ENCODE measurements at places on chromosomes 12 and 14.

DNA sequence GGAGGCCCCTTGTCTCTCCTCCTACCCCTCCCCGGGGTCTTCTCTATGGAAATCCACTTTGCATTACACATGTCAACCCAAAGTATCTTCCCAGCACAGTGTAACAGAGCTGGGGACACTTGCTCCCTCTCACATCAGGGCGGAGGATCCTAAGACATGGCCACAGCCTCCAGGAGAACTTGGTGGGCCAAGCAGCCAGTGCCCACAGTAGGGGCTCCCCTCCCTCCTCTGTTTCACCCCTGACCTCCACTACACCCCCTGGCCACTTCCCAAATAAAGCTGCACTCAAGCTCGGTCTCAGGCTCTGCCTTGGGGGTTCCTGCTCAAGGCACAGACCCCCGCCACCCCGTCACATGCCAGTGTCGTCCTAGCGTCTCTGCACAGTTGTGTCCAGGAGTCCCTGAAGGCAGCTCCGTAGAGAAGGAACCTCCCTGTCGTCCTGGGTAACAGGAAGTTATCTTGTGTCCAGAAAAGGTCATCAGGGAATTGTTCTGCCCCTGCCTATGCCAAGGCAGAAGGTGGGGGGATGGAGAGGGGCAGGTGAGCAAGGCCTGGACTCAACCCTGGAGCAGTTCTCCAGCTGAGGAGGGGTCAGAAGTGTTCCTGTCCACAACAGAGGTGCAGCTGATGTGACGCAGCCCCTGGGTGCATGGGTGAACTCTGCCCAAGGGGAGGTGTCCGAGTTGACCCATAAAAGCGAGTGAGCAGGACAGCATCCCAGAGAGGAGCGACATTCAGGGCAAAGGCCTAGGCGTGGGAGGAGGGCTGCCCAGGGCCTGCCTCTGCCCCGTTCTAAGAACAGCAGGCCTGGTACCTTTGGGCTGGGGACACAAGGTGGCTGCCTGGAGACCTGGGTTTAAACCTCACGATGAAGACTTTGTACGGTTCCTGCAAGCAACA is 25.5 kb downstream of the DIO3 start:
- DNase-seq, result no peak

DNA sequence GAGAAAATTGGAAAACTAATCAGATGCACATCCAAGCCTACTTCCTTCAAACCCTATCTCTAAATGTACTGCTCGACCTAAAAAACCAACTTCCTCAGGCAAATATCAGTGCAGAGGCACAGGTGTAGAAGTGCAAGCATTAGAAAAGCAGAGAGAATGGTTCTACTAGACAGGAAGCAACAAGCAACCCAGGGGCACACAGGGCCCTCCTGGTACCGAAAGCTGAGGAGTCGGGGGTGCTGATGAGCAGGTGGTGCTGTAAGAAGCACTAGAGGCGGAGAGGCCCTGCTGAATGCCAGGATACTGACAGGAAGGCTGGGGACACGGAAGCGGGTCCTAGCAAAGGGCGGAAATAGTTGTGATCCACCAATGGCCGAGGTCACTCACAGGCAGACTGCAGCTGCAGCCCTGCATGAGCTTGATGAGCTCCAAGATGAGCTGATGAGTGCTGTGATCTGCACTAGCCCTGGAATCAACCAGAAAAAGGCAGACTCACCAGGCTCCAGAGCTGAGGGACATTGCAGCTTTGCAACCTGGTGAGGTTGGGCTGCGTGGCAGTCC is 85.9 kb downstream of the TTC7B start:
- DNase-seq, result no peak

DNA sequence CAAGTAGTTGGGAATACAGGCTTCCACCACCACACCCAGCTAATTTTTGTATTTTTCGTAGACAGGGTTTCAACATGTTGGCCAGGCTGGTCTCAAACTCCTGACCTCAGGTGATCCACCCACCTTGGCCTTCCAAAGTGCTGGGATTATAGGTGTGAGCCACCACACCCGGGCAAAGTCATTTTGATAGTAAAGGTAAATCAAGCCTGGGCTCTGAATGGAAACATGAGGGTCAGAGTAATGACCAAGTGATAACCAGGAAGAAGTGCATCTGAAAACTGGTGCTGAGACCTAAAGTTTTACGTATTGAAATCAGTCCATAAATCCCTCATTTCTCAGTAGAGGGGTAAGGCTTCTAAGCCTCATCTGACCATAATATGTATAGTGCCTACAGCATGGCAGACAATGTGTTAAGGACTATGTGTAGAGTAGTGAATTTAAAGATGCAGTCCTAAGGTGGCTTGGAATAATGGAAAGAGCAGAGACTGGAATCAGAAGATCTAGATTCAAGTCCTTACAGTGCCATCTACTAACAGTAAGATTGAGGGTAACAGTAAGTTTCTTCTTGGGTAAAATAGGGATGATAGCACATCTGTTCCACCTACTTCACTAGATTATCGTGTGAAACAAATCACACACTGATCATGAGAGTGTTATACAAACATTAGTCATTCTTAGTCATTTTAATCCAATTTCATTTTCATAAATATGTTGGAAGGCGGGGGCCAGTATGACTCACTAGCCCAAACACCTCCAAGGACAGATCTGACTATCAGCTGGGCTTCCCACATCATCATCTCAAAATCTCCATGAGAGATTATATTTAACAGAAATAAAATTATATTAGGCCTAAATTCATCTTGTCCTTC is 11.2 kb downstream of the MAP4K5 start:
- DNase-seq, result no peak

DNA sequence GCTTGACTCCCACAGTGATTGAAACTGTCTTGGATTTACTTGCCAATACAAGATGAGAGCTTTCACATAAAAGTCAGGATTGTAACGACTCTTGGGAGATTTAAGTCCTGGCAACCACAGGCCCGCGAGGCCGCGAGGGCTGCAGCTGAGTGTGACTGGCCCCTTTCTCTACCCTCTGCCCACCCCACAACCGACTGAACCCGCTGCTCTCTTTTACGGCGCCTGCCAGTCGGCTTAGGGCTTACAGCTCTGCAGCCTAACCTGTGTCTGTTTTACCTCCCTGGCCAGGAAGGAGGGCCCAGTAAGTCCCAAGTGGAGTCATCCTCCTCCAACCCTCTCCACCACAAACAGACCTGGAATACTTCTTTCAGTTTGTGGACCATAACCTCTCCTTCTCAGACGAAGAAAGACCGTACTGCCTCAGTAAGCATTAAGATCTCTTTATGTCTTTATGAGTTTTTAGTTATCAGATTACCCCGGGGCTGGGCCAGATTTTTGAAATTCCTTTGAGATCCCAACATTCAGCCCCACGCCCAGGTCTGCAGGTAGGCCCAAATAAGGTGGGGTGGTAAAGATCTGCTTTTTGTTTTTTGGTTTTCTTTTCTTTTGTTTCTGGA is 12.6 kb upstream of the TIGAR start:
- no peak for DNase-seq

DNA sequence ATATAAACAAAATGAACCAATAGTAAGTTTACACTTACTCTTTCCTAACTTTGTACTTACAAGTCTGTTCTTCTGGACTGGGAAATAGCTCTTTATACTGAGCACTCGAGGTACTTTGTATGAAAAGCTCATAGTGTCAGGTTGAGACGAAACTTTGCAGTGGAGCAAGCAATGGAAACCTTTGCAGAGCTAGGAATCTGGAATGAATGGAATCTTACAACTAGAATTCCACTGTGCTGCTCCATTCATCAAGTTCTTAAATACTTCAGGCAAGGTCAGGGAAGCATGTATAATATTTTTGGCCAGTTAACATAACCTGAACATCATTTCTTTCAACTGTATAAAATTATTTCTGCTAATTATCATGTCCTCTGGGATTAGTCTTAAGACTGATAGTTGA is 1327.5 kb upstream of the FLRT2 start:
- no peak for DNase-seq

- no peak for DNase-seq
These were observed 201.6 kb upstream of the KITLG start for GRCh38 chr12:88781909-88782308.

DNA sequence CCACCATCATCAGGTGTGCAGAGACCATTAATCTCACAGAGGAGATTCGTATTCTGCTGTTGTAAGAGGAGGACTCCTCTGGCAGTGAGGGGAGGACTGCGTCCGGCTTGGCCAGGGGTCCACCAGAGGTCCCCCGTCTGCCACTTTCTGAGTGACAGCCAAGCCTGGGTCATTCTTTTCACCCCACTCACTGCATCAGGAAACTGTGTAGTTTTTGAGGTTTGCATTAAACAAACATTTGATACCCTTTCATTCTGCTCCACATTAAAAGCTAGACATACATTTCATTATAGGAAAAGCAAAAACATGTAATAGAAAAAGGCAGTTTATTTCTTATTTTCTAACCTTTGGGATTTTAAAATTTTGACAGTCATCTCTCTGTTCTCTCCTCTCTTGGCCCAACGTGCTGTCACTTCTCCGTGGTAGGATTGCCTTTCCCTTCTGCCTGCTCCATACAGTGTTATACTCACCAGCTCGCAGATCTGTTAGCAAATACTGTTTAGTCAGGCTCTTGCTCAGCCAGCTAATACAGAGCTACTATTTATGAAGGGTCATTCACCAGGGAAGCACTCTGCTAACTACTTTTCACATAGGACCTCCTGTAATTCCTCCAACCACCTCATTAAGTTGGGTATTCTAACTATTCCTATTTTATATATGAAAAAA is 99.3 kb downstream of the PELI2 start:
- DNase-seq, result peak; percentile 34

DNA sequence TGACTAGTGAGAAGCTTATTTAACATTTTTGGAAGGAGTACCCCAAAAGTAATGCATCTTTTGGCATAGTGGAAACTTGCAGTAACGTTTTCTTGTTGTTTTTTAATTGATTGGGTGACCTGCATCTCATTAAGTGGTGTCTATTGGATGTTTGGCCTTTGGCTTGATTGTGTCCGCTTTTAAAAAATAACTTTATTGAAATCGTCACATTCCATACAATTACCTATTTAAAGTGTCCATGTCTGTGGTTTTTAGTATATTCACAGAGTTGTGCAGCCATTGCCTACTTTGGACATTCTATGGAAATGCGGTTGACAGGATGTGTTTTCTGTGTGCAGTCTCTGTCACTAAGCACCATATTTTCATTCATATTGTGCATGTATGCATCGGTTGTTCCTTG is 46.3 kb downstream of the TRAF3 start:
- no peak for DNase-seq

DNA sequence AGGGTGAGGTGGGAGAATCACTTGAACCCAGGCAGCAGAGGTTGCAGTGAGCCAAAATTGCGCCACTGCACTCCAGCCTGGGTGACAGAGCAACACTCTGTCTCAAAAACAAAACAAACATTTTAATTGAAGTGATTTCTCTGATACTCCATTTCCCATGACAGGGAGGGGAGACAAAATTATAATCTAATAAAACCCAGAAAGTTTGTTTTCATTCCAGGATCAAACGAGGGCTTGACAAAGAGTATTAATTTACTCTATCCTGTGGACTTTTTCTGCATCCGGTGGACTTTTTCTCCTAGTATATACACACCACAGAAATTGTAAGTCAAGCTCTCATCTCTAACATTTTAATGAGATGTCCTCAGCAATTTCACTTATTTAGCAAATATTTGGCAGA is 14.5 kb upstream of the AP4S1 start:
- no peak for DNase-seq

- DNase-seq, result no peak
These were observed 13.0 kb downstream of the TOMM20L start for GRCh38 chr14:58408681-58409215.

GRCh38 chr14:42565556-42565955 is 958.9 kb downstream of the LRFN5 start:
- DNase-seq, result no peak

DNA sequence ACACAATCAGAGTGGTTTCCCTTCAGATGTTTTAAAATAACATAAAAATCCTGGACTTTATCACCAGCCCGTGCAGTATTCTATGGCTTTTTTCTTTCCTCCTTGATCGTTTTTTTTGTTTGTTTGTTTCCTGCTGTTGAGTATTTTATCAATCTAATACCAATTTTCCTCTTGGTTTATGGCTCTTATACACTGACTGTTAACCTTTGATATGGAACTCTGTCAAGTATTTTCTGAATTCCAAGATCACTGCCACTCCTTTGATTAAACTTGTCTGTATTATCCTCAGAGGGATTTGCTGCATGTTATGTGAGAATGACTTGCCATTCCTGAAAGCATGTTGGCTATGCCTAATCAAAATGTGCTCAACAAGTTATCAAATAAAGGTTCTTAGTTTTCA is 88.4 kb downstream of the PELI2 start:
- no peak for DNase-seq

- DNase-seq, result no peak
These were observed 6.1 kb upstream of the SNAPC1 start for GRCh38 chr14:61756135-61756534.

DNA sequence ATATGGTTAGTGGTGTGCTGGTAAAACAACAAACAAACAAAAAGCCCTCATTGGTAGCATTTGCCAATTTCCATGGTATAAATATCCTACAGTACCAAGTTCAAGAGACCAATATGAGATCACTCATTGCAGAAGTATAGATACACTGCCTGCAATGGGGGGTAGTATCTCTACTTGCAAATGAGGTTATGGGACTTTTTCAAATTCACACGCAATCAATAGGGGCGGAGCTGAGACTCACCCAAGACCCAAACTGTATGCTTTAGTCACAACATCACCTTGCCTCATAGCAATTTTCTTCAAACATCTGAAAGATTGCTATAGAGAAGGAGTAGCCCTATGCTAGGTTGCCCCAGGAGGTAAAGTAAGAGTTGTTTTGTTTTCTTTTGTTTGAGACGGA is 93.7 kb downstream of the VCPKMT start:
- no peak for DNase-seq

- peak; percentile 16 for DNase-seq
These were observed 31.6 kb downstream of the KCNC2 start for GRCh38 chr12:75177997-75178396.

DNA sequence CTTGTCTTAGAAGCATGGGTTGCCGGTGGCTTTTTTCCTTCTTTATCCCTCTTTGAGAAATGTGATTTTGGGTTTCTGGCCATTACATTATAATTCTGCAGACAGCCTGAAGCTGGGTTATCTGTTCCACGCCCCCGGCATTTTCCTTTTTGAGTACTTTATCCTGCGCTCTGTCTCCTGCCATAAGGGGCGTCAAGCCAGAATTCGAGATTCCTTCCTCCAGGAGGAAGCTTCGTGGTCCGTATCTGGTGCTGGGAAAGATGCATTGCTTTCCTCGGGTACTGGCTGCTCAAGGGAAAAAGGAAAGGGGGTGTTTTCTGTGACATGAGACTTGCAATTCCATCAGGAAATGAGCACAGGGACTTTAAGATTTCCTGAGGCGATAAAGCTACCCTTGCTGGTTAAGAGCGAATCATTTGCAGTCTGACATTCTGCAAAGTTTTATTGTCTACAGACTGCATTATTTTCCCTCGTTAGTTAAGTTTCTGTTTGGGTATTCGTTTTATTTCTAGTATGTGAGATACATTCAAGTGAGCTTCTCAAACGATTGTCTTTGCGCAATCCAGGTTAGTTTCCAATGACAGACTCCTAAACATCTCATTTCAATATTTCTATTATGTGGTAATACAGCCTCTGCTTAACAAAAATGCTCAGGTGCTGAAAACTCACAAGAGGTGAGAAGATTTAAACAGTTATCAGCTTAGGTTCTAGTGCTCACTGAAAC is 694 bp downstream of the AKAP5 start:
- DNase-seq, result peak; percentile 41

GRCh38 chr12:121217761-121218160 is 7.8 kb downstream of the P2RX4 start:
- no peak for DNase-seq

GRCh38 chr14:24377126-24377525 is 9.1 kb downstream of the NFATC4 start:
- peak; percentile 66 for DNase-seq

All from NCI-H510A treated with DMSO at 0.1 percent for 48 hours (cell line).